Inflammatory macrophage treated with lipopolysaccharide for 1 hour (primary cell): ENCODE measurements at places on chromosomes 6 and 20.

- no peak for DNase-seq
Observed at GRCh38 chr6:128855581-128856085, 27.3 kb upstream of the LAMA2 start.

GRCh38 chr6:437037-437392 lies 45.5 kb downstream of the IRF4 start:
- DNase-seq: no peak

DNA sequence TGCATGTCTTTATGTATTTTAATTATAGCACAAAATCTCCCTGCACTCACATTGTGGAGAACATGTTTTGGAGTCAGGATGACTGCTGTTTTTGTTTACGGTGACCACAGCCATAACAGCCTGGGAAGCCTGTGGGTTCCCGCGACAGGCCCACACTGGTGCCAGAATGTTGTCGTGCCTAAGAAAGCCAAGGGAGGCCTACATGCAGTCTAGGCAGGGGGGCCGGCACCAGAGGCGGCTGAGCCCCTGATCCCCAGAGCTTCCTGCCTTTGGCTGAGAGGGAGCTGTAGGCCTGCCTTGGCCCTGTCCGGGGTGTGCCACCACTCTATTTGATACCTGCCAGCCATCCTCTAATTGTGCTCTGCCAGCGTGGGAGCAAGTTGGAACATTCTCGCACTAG lies 46.7 kb downstream of the TBC1D7 start:
- DNase-seq: no peak

GRCh38 chr20:5696011-5696559 lies 54.1 kb upstream of the SHLD1 start:
- DNase-seq: no peak

DNA sequence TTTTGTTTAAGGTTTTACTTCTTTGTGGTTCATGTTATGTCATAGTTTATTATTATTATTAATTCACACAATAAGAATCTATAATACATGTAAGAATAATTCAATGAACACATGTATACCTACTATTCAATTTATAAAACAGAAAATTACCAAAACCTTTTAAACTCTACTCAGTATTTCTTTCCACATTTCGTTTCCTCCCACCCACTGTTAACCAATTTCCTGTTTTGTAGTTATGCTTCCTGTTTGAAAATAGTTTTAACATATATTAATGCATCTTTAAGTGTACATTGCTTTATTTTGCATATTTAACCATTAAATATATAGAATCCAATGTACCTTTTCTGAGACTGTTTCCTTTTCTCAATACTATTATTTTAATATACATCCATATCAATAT lies 397.9 kb upstream of the SPTLC3 start:
- DNase-seq: no peak

- DNase-seq: no peak
Observed at GRCh38 chr6:33880766-33881165, 77.0 kb upstream of the MLN start.

- no peak for DNase-seq
Observed at GRCh38 chr6:157557559-157557958, 176.6 kb downstream of the ZDHHC14 start.

DNA sequence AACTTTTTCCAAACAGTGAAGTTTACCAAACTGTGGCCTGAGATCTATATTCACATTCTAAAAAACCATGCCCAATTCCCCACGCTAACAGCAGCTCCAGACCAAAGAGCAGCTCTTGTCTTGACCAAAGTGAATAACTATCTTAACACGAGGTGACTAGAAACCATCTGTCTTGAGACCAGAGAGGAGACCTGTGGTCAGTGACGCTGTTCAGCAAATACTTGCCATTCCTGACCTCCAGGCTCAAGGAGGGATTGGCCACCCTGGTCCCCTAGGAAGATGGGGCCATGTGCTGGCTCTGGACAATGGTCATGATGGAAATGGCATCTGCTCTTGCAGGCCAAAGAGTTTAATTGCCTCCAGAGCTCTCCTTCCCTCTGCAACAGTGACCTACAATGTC lies 104.4 kb upstream of the CD93 start:
- no peak for DNase-seq

- no peak for DNase-seq
Observed at GRCh38 chr20:22217712-22218352, 366.5 kb downstream of the FOXA2 start.

DNA sequence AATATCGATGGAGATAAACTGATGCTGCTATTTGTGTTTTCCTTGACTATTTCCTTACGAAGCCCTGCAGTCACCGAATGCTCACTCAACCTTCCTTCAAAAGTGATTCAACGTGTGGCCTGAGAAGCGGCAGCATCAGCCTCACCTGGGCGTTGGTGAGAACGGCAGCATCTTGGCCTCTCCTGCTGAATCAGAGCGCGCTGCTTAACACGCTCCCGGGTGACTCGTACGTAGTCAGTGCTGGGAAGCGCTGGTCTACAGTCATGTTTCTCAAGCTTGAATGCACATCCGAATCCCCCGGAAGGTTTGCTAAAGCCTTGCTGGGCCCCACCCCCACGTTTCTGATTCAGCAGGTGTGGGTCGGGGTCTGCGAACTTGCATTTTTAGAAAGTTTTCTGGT lies 214.1 kb upstream of the RREB1 start:
- no peak for DNase-seq

- DNase-seq: no peak
Observed at GRCh38 chr6:117204903-117205302, 60.5 kb upstream of the VGLL2 start.

DNA sequence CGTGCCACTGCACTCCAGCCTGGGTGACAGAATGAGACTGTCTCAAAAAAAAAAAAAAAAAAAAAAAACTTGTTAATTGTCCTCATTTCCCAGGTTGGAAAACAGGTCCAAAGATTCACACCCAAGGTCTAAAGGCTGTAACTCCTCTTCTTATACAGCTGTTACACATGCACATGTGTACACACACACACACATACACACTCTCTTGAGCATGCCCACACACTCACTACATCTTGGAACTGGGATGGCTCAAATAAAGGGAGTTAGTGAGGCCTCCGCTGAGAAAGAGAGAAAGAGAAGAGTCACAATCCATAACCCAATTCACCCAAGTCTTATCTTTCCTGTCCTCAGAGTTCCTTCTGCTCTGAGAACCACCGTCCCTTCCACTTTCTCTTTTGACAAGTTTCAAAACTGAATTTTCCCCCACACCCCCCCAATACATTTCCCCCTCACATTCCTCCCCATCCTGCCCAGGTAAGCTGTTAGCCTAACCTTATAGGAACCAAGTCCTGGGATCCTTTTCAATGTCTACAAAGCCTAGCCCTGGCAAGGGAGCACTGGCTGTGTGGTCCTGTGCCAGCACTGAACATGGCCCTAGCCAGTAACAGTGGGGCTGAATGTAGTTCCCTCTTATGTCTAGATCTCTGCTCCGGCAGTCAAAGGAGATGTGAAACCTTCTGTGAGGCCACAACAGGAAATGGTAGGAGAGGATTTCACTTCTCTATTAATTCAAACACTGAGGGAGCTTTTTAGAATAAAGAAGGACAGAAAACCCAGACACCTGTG lies 3.2 kb upstream of the HLA-DMB start:
- peak; percentile 89 for DNase-seq

GRCh38 chr6:5989141-5989723 lies 17.5 kb downstream of the NRN1 start:
- peak; percentile 91 for DNase-seq

- DNase-seq: no peak
Observed at GRCh38 chr20:61193164-61193563, 58.9 kb upstream of the CDH4 start.

- DNase-seq: no peak
Observed at GRCh38 chr20:46501961-46502360, 11.4 kb downstream of the ZNF334 start.

GRCh38 chr20:43689165-43689564 lies 22.3 kb downstream of the MYBL2 start:
- no peak for DNase-seq

GRCh38 chr20:48841875-48842529 lies 14.2 kb upstream of the PREX1 start:
- no peak for DNase-seq

- peak; percentile 48 for DNase-seq
Observed at GRCh38 chr6:144361016-144361415, 75.9 kb downstream of the UTRN start.

DNA sequence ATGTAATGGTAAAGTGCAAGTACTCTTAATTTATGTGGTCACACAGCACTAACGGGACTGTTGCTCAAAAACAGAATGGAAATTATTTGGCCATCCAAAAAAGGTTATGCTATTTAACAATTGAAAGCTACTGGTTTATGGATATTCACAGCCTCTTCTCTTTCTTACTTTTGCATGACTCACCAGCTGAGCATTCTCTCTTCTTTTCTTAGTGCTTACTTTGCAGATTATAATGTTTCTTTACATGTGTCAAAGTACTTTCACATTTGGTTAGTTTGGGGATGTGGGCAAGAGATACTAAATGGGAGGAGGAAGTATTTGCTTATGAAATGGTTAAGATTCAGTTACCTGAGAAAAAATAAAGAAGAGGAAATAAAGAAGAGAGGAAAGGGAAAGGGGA lies 610.5 kb downstream of the HTR1B start:
- no peak for DNase-seq

- DNase-seq: no peak
Observed at GRCh38 chr6:143583542-143584327, 72.2 kb upstream of the FUCA2 start.

GRCh38 chr20:47500554-47500953 lies 1.1 kb upstream of the NCOA3 start:
- no peak for DNase-seq

DNA sequence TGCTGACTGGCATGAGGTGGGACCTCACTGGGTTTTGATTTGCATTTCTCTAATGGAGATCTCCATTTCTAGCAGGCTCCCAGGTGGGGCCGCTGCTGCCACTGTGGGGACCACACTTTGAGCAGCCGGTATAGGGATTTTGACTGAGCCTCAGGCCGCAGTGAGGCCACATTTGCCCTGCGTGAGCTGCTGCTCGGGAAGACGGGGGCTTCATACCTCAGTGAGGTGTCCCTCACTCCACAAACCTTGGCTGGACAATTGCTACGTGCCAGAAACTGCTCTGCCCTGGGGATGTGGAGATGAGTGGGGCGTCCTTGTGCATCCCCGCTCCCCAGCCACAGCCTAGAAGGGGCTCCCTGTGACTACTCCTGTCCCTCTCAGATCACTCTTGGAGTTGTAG lies 134.3 kb downstream of the ANKRD60 start:
- no peak for DNase-seq

GRCh38 chr6:28898710-28898965 lies 25.1 kb downstream of the TRIM27 start:
- no peak for DNase-seq

DNA sequence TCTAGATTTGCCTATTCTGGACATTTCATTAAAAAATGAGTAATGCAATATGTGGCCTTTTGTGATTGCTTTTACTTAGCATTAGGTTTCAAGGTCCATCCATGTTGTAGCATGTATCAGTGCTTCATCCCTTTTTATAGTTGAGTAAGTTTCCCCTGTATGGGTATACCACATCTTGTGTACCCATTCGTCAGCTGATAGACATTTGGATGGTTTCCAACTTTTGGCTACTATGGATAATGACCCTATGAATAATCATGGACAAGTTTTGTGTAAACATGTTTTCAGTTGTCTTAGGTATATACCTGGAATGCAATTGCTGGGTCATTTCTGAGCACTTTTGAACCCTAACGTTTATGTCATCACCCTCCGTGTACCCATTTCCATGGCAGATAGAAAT lies 15.4 kb downstream of the METTL24 start:
- no peak for DNase-seq

- no peak for DNase-seq
Observed at GRCh38 chr6:144921206-144921975, 636.3 kb downstream of the UTRN start.

DNA sequence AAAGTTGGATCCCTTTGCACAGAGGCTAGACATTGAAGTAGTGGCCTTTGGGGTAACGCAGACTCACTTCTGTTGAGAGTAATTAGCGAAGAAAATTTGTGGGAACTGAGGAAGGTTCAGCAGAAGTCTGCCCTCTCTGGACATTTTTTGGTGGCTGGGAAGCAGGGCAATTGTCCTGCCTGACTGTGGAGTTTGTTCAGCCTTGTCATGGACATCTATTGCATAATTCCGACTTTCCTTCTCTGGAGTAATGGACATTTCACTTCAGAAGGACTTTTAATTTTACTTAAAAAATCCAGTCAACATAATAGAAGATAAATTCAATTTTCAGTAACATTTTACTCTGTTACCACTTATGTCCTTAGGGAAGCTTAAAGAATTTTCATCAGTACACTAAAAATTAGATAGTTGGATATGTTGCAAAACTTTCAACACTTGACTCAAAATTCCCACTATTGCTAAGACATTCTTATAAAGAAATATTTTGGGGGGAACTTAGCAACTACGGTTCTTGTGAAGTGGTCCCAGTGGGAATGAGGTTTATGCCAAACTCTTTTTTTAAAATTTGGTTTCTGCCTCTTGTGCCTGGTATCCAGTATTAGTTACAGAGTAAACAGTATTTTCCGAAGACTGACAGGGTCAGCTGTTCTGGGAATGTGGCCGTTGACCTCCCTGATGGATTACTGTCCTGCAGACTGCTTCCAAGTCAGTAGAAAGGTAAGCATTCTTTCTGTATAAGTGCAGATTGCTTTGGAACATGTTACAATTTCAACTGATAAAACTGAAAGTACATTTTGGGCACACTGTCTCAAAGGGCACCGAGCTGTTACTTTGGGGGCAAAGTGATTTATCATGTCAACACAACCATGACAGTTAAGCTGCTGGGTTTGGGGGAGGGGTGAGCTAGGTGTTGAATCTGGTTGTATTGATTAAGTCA lies 100.6 kb upstream of the MLIP start:
- DNase-seq: no peak
